ENCODE measurements at places on chromosomes 3 and 15.

DNA sequence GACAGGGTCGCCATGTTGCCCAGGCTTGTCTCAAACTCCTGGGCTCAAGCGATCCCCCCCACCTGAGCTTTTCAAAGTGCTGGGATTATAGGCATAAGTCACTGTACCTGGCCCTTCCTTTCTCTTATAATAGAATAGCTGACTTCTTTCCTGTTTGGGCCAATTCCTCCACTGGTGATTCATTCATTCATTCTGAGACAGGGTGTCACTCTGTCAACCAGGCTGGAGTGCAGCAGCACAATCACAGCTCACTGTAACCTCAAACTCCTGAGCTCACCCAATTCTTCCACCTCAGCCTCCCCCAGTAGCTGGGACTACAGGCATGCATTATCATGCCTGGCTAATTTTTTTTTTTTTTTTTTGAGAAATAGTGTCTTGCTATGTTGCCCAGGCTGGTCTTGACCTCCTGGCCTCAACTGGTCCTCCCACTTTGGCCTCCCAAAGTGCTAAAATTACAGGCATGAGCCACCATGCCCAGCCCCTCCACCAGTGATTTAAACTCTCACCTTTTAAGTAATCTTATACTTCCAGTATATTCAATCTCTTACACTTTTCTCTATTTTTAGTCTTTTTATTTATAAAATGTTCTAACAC lies 20.9 kb downstream of the GNB4 start:
- no peak for DNase-seq

- DNase-seq: no peak
These were observed 1.2 kb downstream of the OSBPL11 start for GRCh38 chr3:125594125-125594524.

GRCh38 chr15:45812200-45812599 lies 177.4 kb downstream of the SQOR start:
- no peak for DNase-seq

- no peak for DNase-seq
These were observed 55.8 kb downstream of the ABTB1 start for GRCh38 chr3:127728417-127729015.

DNA sequence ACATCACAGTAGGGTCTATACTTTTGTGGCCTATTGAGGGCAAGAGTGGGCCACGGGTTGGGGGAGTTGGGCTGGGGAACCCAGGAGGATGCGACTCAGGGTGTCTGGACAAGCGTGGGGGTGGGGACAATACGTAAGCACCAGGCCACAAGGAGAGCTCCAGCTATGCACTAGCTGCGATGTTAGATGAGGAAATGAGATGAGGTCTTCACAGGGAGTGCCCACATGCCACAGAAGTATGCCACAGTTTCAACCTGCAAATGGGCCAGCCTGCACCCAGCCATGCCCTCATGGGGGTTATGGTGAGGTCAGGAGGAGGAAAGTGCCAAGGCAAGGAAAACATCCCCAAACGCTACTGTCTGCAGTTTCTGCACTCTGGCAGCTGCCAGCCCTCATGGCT lies 30.5 kb downstream of the CACNA2D2 start:
- peak; percentile 55 for DNase-seq

DNA sequence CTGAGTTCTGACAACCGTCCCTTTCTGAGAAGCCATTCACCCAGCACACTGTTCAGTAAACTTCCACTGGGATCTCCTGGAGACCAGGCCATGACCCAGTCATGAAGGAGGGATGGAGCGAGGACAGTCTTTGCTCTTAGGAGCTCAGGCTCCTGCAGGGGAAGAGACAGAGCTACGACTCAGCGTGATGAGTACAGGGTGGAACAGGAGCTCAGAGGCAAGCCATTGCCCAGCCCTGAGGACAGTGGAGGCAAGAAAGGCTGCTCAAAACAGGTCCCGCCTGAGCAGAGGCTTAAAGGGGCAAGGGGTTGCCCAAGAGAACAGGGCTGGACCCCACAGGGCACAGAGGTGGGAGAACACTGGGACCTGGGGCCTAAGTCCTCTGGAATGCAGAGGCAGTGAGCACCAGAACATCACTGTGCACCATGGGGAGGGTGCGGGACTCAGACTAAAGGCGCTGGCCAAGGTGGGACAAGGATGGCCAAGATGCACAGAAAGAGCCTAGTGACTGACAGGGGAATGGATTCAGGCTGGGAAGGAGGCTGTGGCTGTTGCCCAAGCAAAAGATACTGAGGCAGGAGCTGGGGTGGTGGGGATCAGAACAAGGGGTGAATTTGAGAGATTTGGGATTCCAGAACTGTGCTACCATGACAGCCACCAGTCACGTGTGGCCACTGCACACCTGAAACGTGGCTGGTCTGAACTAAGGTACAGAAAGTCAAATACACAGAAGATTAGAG lies 25.8 kb downstream of the TMEM43 start:
- no peak for DNase-seq

- DNase-seq: no peak
These were observed 39.7 kb downstream of the GLDN start for GRCh38 chr15:51380999-51381806.

GRCh38 chr3:11558411-11558903 lies 85.3 kb downstream of the VGLL4 start:
- DNase-seq: no peak

All from stimulated activated effector memory CD8-positive, alpha-beta T cell treated with anti-CD3 and anti-CD28 coated beads, Interleukin-12 subunit alpha, Interleukin-12 subunit beta, amount 100 ng/mL, for 72 hours (primary cell).